ENCODE measurements at places on chromosomes 4 and X.

DNA sequence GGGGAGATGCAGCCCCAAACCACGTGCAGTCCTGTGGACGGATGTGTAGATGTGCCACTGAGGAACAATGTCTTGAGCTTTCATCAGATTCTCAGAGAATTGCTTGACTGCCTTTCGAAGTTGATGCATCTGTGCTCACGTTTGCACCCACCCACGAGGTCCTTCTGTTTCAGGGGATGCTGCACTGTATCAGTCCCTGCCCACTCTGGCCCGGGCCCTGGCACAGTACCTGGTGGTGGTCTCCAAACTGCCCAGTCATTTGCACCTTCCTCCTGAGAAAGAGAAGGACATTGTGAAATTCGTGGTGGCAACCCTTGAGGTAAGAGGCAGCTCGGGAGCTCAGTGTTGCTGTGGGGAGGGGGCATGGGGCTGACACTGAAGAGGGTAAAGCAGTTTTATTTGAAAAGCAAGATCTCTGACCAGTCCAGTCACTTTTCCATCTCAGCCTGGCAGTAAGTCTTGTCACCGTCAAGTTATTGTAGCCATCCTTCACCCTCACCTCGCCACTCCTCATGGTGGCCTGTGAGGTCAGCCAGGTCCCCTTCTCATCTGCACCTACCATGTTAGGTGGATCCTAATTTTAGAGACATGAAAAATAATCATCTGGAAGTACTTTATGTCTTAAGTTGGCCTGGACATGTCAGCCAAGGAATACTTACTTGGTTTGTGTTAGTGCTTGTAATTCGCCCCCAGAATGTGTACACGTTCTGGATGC, 36.4 kb upstream of the MSANTD1 start:
- no peak for DNase-seq

- DNase-seq, result no peak
Observed at GRCh38 chrX:49844611-49845010, 15.5 kb downstream of the PAGE4 start.

GRCh38 chr4:43816116-43816515, 632.5 kb downstream of the KCTD8 start:
- no peak for DNase-seq

DNA sequence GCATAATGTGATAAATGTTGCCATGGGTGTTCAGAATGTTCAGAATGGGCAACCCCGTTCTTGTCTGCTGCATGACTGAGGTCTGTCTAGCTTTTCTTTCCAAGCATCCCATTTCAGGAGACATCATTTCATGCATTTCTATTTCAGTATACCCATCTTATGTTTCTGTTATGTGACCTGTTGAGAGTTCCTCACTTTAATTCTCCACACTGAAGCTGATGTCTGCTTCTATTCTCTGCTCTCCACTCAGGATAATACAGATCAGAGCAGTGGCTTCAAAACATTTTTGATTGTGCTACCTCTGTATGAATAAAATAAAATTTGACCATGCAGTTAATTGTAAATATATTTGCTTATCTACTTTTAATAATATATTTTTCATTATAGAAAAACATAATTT, 398.6 kb downstream of the ARHGAP24 start:
- DNase-seq, result no peak

- DNase-seq, result peak; percentile 55
Observed at GRCh38 chrX:150683536-150684146, 9.6 kb upstream of the MTMR1 start.

DNA sequence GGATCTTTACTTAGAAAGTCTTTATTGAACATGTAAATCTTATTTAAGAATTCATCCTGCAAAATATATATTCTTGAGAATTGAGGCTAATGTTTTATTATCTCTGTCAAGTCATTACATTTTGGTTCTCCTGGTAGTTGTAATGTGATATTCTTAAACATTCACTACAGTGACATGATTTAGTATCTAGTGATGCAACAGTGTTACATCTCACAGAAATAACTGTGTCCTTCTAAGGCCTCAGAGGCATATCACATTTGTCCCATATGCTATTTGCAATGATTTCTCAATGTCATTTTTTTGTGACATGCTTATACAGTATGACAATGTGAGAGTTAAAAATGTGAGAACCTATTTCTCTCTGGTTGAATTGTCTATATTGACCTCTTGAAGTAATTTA, 34.1 kb downstream of the PRRG1 start:
- DNase-seq, result no peak

DNA sequence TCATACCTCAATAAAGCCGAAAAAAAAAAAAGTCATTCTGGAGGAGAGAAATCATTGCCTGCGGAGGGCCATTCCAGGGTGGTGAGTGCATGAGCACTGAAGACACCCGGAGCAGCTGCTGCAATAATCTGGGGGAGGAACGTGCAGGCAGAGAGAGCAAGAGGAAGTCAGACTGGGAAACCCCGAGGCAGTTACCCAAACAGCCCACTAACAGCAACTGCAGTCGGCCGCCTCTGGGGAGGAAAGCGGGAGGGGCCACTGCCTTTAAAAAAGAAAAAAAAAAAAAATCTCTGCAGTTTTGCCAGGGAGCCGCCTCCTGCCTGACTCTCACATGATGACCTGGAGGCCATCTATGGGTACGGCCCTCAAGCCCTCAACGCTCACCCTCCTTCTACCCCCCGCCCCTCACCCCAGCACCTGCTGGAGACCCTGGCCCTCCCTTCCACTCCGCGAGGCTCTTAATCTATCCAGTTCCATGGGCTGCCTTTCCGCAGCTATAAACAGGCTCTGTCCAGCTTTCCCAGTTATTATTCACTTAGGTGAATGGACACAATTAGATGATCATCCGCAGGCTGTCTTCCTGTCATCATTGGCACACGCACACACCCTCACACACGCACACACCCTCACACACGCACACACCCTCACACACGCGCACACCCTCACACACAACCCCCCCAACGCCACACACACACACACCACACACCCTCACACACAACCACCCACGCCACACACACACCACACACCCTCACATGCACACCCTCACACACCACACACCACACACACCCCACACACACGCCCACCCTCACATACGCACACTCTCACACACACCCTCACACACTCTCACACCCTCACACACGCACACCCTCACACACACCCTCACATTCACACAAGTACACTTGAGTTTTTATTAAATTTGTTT, 3.4 kb upstream of the AVPR2 start:
- peak; percentile 47 for DNase-seq

DNA sequence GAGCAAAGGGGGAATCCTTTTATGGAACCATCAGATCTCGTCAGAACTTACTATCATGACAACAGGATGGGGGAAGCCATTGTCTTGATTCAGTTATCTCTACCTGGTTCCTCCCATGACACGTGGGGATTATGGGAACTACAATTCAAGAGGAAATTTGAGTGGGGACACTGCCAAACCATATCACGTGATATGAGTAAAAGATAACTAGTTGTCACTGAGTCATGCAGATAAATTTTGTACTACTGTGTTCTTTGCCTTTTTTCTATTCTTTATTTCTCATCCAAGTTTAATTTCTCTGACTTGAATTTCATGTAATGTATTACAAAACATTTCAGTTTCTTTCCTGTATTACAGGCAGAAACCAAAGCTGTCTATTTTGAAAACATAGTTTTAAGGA, 383.2 kb downstream of the EPHA5 start:
- DNase-seq, result no peak

DNA sequence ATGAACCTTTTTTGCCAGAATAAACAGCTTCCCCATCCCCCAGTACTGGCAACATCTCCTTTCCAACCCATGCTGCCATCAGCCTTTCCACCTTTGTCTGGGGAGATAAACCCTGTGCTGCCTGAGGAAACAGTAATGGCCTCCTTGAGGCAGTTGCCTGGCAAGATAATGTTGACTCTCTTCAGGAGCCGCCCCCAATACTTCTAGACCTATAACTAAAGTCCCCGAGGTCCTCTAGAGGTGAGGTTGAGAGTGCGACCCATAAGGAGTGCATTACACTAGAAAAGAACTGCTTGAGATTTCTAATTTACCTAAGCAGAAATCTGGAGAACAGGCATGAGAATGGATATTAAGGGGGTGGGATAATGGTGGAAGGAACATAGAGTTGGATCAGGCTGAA, 963.2 kb upstream of the PCDH7 start:
- DNase-seq, result no peak

DNA sequence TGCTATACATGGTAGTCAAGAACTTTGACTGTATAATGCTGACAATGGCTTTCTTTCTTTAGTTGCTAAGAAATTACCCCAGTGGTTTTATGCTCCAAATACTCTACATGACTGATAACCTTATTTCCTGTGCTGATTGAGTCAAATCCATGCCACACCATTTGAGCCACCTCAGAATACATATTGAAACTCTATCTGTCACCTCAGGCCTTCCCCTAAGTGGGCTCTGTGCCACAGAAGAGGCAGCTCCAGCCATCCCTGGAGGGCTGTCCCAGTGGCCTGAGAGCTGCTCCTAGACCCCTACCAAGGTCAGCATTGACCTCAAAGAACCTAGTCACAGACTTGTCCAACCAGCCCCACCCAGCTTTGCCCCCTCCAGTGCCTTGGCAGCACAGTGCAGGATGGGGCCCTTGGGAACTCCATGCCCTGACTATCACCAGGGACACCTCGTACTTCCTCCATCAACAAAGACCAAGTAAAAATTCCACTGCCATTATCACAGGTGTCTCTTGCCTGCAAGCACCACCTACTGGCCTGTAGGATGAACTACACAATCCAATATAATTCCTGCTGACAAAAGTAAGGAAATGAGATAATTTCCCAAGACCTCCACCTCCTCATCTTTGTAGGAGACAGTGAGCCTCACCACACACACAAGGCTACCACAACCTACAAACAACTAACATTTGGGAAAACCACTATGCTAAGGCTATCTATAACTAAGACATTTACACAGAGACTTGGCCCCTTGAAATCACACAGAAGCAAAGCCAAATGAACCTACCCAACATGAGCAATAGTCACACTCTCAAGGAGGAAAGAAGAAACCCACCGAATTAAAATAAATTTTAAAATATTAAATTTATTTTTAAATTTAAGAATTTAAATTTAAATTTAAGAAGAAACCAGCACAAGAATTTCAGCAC, 239.9 kb downstream of the NKX6-1 start:
- peak; percentile 11 for DNase-seq

- no peak for DNase-seq
Observed at GRCh38 chr4:159495515-159496236, 392.8 kb downstream of the RAPGEF2 start.

GRCh38 chrX:23784470-23785331, 1.7 kb downstream of the SAT1 start:
- no peak for DNase-seq

DNA sequence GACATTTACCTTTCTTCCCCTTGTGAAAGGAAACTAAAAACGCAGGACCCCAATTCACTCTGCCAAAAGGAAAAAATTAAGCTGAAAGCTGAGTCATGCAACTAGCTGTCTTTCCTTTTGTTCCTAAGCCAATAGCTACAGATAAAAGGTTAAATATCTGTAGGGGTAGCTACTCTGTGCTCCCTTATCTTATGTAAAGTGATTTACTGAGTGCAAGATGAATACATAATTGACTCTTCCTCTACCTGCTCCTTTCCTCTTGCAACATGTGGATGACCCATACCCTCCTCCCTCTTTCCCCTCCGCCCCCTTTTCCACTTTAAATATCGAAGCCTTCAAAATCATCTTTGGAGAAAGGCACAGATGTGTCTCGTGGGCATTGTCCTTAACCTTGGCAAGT, 68.0 kb upstream of the ZNF157 start:
- no peak for DNase-seq
